Omental fat pad (tissue), 4 donors: ENCODE measurements at places on chromosomes 16 and 17. TPM values are rescaled to one million over a fixed set of nuclear protein-coding genes. Genes with fewer than 3 reads are reported as not detected.

- no peak for DNase-seq
Measured at GRCh38 chr17:36463916-36464764, 22.3 kb upstream of the ZNHIT3 start.

GRCh38 chr16:24131294-24131693 lies 124.8 kb upstream of the CACNG3 start:
- DNase-seq = no peak

- no peak for DNase-seq
Measured at GRCh38 chr17:28751600-28752366, 8.0 kb downstream of the TRAF4 start.

GRCh38 chr17:82985973-82986372 lies 93.4 kb upstream of the METRNL start:
- no peak for DNase-seq

- DNase-seq = no peak
Measured at GRCh38 chr16:49353680-49354079, 19.9 kb upstream of the C16orf78 start.

The EIF1 gene
- total RNA-seq = 832 TPM
